Panc1 (cell line): ENCODE measurements at places on chromosomes 1 and 21.

DNA sequence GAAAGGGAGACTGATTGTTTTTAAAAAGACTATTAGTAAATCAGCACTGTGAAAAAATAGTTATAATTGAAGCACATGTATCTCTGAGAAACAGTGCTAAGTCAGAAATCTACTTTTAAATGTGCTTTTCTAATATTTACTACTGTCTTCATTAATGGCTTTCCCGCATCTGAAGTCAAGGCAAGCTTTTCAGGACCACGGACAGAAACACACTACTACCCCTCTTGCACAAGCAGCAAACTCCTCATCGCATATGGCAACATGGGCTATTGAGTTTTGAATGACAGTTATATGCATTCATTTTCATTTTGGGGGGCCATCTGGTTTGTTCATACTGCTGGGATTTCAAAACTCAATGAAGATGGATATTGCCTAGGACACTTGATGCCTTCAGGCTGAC is 433.4 kb upstream of the CAMK1G start:
- no peak for DNase-seq

- DNase-seq, result no peak
These were observed 30.2 kb upstream of the ATP5PO start for GRCh38 chr21:33945652-33946270.

- no peak for DNase-seq
These were observed 10.2 kb upstream of the EPHA2 start for GRCh38 chr1:16166117-16166516.

DNA sequence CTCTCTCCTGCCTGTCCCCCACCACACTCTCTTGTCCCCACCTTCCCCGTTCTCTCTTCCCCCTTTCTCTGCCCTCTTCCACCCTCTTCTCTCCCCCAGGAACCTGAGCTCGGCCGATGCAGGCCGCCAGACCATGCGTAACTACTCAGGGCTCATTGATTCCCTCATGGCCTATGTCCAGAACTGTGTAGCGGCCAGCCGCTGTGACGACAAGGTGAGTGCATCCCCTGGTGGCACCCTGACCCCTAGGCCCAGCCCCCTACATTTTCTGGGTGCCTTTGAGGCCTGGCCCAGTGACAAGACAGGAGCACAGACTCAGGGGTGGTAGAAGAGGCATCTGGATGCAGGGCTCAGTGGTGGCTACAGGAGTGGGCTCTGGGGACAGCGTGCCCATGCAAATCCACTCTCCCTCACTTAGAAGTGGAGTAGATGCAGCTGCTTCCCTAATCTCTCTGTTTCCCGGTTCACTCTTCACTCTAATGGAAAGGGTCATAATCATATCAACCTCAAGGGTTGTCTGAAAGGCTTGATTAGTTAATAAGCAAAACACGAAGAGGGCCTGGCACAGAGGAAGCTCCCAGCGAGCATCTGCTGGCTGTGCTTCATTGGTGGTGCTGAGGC is 37.0 kb downstream of the PKP1 start:
- no peak for DNase-seq

DNA sequence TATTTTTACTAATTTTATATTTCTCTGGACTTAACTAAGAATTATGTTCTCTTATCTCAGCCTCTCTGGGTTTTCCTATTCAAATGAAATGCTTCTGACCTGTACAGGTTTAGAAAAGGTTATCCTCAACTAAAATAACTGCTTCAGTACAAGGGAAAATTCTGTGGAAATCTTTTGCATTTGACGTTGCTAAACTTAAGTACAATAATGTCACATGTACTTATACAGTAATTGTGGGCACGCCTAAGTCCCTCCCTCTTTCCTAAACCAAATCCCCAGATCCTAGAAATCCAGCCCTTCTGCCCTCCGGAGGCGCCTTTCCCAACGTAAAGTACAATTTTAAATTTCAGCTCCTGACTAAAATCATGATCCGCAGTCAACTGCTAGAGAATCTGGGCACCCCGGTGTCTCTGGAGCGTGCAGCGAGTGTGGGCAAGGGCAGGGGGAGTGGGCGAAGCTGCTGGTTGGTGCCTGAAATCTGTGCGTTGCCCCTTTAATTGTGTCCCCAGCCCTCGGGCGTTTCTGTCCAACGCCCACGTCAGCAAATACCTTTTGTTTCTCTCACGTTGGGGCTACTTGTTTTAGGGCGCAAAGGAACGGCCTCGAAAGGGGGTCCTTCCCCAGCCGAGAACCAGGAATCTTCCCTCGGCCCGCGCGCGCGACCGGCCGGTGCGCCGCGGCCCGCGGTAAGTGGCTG is at the start of gene ZBTB8A:
Gene ZBTB8A (plus strand): TSS at position 541 of the 697 bp plus-strand sequence. CDS start 53,505 bp downstream, outside the sequence.
- peak; percentile 38 for DNase-seq

DNA sequence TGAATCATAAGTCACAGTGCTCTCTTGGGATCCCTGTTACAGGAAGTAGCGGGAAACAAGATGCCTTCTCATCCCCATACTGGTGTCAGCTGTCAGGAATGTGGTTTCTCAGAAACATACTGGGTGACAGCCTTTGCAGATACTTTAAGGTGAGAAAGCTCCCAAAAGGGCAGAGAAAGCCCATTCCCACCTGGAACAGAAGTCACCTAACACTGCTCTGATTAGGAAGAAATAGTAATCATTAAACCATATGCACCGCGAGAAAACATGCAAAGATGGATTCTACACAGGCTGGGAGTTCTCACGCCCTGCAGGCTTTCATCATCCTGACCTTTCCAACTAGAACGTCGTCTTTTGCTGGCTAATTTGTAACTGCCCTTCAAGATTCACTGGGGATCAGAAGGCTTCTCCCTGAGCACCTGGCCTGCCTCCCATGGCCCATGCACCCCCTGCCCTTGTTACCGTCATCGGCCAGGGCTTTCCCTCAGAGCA is 46.2 kb upstream of the SLC44A3 start:
- DNase-seq, result no peak

- no peak for DNase-seq
These were observed 88.6 kb upstream of the HNRNPU start for GRCh38 chr1:244952940-244953339.

- DNase-seq, result no peak
These were observed 92.0 kb downstream of the ACTL8 start for GRCh38 chr1:17847111-17847510.

- DNase-seq, result no peak
These were observed 47.6 kb upstream of the HOOK1 start for GRCh38 chr1:59767119-59767518.

GRCh38 chr1:232226197-232226712 is 403.7 kb downstream of the SIPA1L2 start:
- DNase-seq, result no peak

- no peak for DNase-seq
These were observed 3.3 kb upstream of the BRWD1 start for GRCh38 chr21:39316729-39317128.

- no peak for DNase-seq
These were observed 109.1 kb downstream of the OLFML2B start for GRCh38 chr1:161914595-161914994.

DNA sequence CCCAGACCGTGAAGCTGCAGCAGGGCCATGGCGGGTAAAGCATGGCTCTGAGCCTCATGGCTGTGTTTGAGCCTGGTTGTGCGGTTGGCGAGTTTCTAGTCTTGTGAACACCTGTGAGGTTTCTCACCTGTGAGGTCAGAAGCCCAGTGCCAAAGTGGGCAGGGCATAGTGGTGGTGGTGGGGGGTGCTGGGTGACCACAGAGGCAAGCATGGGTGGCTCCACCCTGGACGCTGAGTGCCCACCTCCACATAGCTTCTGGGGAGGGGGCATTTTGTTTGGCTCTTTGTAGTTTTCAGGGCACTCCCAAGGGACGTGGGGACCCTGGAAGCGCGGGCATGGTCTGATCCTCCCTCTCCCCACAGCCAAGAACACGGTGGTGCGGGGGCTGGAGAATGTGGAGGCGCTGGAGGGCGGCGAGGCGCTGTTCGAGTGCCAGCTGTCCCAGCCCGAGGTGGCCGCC is 91.1 kb downstream of the TRIM11 start:
- DNase-seq, result no peak

DNA sequence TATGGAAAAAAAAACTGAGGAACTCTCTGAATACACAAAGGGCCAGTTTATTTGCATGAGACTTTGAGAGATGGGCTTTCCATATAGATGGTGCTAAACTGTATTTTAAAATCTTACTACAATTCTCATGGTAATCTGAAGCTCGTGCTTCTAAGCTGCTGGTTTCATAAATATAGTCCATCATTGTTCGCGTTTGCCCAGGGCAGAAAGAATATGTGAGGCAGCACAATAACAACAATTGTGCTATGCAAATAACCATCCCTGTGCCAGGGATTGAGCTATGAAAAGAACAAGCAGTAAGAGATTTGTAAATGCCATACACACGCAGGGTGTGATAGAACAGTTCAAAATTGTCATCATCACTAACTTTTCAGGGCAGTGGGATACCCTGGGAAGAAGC is 4.9 kb upstream of the EPS15 start:
- no peak for DNase-seq

DNA sequence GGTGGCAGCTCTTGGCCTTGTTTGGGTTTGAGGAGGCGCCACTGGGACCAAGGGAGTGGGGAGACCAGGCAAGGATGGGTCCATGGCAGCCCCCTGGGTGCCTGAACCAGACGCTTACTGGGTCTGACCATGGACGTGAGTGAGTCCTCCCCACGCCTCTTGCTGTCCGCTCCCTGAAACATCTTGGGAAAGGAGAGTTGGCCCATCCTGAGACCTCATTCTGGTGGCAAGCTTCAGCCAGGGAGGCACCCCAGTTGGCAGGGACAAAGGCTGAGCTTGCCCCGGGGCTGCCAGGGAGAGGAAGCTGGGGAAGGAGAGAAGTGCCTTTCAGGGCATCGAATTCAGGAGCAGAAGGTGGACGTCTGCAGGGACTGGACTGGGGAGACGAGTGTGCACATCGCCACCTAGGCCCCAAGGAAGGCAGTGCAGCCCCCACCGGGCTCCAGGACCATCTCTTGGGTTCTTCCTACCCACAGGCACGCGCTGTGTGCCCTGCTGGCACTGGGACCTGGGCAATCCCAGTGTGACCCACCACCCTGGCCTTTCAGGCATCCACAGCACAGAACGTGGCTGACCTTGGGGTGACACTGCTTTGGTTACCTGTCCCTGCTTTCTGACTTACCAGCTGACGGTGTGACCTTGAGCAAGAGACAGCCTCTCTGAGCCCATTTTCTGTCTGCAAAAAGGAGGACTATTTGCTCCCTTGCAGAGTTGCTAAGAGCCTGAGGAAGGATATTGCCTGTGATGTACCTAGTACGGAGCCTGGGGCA is 132.9 kb upstream of the WNT4 start:
- DNase-seq, result peak; percentile 33

DNA sequence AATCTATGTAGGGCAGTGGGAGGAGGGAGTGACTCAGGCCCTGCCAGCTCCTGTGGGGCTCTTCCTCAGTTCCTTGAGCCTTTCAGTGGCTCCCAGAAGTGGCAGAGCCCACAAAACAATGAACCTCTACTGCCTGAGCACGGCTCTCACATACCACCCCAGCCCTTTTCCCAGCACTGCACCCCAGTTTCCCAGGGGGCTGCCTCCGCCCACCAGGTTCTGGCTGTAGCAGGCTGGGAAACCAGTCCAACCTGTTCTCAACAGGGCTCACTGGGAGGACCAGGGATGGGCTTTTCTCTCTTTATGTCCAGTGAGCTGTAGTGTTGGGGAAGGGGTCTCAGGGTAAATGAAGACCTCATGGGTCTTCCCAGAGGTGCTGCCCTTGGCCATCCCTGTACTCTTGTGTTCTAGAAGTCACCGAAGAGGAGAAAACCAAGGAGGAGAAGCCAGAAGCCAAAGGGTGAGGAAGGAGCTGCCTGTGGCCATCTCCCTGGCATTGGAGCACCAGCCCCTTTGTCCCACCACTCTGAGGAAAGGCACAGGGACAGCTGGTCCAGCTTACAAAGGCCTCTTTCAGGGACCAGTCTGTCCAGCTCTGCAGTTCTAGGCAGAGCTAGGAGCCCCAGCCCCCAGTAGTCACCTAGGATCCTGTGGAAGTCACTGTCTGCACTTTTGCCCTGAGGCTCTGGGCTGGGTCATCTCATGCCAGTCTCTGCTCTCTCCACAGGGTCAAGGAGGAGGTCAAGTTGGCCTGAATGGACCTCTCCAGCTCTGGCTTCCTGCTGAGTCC is 3.5 kb downstream of the MARCKSL1 start:
- no peak for DNase-seq

DNA sequence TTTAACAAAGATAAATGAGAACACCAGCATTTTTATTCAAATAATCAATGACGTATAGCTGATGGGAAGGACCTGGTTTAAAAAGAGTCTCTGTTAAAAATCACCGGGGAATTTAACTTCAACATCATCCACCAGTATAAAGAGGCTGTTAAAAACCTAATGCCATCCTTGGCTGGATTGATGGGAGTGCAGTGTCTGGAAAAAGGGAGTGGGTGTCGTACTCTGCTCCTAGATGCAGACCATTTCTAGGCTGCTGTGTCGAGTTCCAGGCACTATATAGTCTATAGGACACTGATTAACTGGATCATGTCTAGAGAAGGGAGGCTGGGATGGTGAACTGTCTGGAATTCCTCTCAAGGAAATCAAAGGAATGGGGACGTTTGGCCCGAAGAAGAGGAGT is 36.1 kb downstream of the DDX20 start:
- no peak for DNase-seq
